Testis (tissue), 5 donors: ENCODE measurements at places on chromosomes 5 and 9. TPM values are rescaled to one million over a fixed set of nuclear protein-coding genes. Genes with fewer than 3 reads are reported as not detected.
A peak's percentile ranks its signal among the peaks of the same experiment; 100 is the strongest.

NRARP gene
- 14.4 TPM for total RNA-seq

TMEM174 gene
- not detected for total RNA-seq

PAPPA gene
- 1.9 TPM for total RNA-seq

CD72 gene
- 0.63 TPM for total RNA-seq

STPG3 gene
- 14.6 TPM for total RNA-seq

SGCD gene
- 6.1 TPM for total RNA-seq

NR5A1 gene
- total RNA-seq, result 65.2 TPM

NRG2 gene
- 13.0 TPM for total RNA-seq

SHOC1 gene
- 36.8 TPM for total RNA-seq

- DNase-seq, result no peak
Observed at GRCh38 chr9:84338792-84339191, 1.8 kb downstream of the SLC28A3 start.

DNA sequence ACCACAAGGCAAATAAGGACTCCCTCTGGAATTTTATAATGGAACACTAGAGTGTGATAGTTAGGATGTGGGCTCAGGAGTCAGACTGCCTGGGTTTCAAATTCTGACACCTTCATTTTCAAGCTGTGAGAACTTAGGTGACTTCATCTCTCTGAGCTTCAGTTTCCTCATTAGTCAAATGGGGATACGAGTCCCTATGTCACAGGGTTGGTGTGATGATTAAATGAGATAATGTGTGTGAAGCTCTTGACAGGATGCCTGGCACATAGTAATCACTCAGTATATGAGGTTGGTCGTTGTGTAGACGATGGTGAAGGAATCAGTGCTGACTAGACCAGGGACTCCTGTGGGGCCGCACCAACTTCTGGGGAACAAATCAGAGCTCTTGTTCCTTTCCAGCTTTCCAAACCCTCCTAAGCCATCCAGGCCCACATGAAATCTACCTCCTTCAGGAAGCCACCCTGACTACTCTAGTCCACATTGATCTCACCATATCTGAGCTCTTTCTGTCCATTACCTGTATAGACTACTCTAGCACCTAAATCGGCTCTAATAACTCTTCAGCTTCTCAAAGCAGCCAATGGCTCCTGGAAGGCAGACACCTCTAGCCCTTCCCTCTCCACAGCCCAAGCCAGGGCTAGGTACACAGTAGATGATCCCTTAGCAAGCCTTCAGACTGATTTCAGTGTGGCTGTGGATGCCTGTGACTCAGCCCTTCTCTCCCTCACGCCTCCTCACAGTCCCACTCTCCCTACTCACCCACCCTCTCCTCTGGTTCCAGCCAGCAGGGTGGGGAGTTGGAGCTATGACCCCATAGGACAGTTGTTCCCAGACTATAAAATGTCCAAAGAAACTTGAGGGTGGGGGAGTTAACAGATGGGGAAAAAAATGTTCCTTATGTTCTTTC, 2.5 kb upstream of the TCF7 start:
- DNase-seq, result no peak

DNA sequence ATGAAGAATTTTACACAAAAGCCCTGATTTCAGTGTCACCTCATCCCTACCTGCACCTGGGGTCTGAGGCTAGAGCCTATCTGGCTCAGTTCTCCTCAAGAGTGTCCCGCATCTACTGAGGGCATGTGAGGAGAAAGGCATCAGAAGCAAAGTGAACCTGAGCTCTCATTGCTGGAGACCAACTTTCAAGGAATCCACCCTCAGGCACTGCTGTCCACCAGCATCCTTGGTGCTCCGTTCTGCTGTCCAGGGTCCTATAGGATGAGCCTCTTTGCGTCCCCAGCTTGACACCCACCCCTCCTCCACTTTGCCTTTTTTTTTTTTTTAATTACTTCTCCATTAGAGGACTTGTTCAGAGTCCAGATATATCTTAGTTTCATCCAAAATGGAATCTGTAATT, 49.5 kb downstream of the CAMSAP1 start:
- no peak for DNase-seq

- DNase-seq, result peak; percentile 8
Observed at GRCh38 chr5:1322036-1322900, 22.6 kb downstream of the CLPTM1L start.

DNA sequence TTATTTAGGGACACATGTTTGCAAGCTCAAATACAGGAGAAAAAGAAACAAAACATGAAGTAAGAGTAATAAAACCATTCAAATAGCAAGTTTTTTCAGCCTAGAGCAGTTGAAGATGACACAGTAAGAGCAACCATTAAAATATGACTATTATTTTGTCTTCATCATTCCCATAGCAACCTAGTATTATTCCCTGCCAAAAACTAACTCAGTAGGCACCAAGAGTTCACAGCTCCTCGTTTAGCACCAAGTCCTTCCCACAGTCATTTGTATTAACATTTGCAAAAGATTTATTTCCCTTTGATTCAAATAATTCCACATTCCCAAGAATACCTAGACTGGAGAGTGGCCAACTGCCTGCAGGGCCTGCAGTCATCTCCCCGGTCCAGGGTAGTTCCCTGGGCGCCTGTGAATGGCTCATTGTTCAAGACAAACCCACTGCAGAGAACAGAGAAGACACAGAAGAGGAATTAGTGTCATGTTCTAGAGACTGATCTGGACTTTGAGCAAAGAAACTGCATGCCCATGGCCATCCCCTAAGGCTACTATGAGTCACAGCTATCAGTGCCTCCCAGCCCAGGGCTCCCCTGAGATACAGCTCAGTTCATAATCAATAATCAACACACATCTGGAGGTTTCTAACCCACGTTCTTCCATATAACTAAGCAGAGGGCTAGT, 139.1 kb upstream of the MAP3K1 start:
- DNase-seq, result no peak

GRCh38 chr5:91038180-91038808, 344.8 kb downstream of the ARRDC3 start:
- no peak for DNase-seq

- DNase-seq, result no peak
Observed at GRCh38 chr5:127802477-127802865, 99.3 kb downstream of the CCDC192 start.

GRCh38 chr5:154486427-154486866, 8.4 kb upstream of the HAND1 start:
- DNase-seq, result no peak

GRCh38 chr5:15933259-15934207, 246.1 kb downstream of the MARCHF11 start:
- peak; percentile 22 for DNase-seq

- DNase-seq, result no peak
Observed at GRCh38 chr5:128477944-128478343, 60.1 kb downstream of the FBN2 start.

DNA sequence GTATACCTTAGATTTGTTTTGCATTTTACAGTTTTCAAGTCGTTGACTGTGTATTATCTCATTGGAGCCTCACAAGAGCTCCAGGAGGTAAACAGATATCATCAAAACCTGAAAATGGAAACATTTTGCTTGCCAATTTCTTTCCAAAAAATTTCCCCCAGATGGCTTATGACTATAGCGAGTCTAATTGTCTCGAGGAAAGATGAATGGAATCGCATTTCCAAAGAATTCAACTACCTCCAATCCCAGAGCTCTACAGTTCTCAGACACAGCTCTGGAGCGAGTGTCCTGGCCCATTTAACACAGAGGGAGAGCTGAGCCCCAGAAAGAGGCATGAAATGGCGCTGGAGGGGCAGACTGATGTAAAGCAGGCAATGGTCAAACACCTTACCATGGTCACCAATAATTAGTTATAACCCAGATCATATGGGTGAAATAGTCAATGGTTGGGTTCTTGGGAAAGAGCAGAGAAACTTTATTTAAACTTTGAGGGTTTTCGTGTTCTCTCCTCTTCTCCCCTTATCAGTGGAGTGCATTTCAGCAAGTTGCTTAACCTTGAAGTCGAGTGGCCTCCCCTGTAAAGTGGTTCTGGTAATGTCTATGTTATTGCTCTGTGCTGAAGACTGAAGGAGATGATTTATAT, 168.2 kb downstream of the ZDHHC21 start:
- DNase-seq, result no peak

- no peak for DNase-seq
Observed at GRCh38 chr9:89996116-89996515, 391.3 kb downstream of the GADD45G start.

GRCh38 chr5:134122530-134122929, 8.0 kb downstream of the TCF7 start:
- no peak for DNase-seq

DNA sequence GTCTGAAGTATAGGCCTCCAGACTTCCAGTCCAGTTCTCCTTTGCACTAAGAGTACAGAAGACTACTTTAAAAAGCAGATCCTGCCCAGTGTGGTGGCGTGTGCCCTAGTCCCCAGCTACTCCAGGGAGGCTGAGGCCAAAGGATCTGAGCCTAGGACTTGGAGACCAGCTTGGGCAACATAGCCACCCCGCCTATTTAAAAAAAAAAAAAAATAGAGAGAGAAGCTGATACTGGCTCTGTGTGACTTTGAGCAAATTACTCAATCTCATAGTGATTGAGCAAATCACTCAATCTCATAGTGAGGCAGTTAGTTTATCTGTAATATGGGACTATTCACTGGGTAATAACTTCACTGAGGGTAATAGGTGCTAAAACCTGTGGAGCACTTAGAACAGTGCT, 43.6 kb upstream of the KDM4C start:
- DNase-seq, result no peak

DNA sequence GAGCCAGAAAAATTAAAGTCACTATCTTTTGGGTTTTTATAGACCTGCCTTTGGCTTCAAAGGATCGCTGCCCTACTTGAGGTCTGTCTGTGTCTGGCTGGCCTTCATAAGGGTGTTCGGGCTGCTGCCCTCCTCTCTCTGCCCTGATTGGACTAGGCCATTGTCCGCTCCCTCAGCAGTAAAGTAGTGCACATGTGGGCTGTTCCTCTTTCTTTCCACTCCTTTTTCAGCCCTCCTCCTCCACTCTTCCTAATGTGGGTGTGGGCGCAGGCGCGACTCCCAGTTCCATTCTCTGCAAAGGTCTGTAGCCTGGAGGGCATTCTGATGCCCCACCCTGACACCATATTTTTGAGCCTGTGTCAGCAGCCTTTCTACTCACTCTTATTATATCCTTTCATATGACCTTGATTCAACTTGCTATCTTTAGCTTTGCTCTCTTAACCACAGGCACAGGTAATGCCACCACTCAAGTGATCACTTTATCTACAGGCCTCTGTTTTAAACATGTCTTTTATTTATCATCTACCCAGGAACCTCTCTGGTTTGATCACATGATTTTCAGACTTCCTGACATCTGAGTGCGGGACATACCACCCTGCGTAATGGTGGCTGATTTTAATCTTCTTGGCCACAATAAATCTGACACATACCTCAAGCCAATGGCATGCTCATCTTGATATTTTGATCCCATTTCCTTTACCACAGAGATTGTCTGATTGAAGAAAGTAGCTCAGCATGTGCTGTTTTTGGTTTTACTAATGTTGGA, 144.5 kb downstream of the AOPEP start:
- no peak for DNase-seq

DNA sequence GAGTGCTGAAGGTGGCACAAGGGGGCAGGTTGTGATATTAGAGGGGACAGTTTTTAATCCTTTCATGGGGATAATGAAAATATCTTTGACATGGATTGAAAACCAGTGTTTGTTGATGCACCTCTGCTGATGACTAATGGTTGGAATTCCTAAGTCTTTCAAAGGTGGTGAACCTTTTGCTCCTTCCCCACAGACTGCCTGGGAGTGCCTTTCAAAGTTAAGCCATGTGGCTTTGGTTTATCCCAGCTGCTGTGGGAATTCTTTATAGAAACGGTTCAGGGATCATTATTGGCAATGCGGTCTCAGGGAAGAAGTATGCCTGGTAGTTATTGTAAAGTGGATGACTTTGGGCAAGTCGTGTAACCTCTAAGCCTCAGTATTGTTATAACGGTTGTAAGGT, 45.7 kb downstream of the PIP5K1B start:
- DNase-seq, result no peak

GRCh38 chr9:112233769-112234168, 58.7 kb upstream of the SUSD1 start:
- DNase-seq, result no peak

- no peak for DNase-seq
Observed at GRCh38 chr9:136588663-136589464, 43.0 kb upstream of the NOTCH1 start.

GRCh38 chr5:120615967-120616645, 152.0 kb downstream of the PRR16 start:
- no peak for DNase-seq

GRCh38 chr9:18668944-18669343, 195.0 kb downstream of the ADAMTSL1 start:
- DNase-seq, result no peak

DNA sequence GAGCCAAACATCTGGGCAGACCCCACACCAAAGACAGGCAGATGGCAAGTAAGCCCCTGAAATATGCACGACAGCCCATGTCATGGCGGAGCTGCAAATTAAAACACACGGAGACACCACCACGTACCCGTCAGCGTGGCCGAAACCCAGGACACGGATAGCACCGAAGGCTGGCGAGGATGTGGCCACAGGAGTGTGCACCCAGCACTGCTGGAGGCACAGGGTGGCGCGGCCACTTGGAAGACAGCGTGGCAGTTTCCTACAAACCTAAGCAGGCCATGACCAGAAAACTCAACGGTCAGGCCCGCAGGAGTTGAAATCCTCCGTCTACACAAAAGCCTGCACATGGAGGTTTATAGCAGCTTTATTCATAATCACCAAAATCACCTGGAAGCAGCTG, 12.8 kb downstream of the SLC9A3 start:
- DNase-seq, result no peak

- DNase-seq, result no peak
Observed at GRCh38 chr9:22037954-22038690, 29.0 kb upstream of the CDKN2B start.

DNA sequence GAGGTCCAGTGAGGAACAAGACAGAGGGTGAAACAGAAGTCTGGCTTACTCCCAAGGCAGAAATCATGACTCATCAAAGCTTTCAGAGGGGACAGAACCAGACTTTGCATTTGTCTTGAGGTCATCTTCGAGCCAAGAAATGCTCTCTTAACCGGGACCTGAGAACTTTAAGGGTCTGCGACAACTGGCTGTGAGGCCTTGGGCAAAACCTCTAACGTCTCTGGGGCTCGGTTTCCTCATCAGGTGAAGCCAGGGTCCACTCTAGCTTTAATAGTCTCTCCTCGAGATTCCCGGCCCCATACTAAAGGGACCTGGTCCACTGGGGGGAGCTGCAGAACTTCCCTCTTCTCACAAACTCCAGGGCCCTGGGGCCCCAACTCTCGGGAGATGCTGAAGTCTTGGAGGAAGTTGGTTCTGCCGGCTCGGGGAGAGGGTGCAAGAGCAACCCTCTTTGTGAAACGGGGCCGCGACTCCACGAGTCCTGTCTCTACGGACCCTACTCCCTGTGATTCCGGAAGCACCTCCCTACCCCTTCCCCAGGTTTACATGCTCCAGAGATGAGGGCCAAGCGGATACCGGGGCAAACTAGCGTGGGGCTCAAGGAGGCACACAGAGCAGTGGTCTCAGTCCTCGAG, 2.6 kb downstream of the GLIS3 start:
- DNase-seq, result peak; percentile 91

- no peak for DNase-seq
Observed at GRCh38 chr5:119470851-119471451, 18.7 kb downstream of the HSD17B4 start.

- DNase-seq, result no peak
Observed at GRCh38 chr9:111429175-111429574, 55.0 kb downstream of the ECPAS start.
